ENCODE measurements at places on chromosomes 5 and 9.

DNA sequence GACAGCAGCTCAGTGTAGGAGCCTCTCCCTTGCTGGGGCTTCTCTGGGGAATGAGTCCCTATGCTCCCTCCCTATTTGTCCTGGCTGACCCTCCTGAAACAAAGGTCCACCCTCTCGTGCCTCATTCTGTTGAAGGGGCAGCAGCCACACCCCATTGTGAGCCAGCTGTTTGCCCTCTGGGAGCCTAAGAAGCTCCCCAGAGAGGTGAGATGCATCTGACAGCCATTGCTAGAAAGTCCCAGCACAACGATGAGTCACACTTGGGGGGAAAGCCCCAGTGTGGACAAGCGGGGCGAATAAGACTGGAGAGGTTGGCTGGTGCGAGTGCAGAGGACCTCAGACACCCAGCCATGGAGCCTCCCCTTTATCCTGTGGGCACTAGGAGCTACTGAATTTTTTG lies 101.4 kb downstream of the PPARGC1B start:
- DNase-seq, result peak; percentile 43

- no peak for DNase-seq
These were observed 37.9 kb upstream of the DPYSL3 start for GRCh38 chr5:147547730-147548129.

GRCh38 chr5:31962351-31962751 lies 211.8 kb downstream of the GOLPH3 start:
- no peak for DNase-seq

DNA sequence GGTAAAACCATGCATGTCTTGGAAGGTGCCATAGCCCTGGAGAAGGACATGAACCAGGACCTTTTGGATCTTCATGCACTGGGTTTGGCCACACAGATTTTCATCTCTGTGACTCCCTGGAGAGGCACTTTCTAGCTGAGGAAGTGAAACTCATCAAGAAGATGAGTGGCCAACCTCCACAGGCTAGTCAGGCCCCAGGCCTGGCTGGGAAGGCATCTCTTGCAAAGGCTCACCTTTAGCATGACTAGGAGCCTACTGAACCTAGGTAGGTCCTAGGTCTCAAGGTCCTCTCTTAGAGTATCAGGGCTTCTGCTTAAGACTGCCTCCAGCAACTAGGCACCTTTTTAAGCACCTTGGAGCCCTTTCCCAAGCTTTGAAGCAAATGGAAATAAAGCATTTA lies 1448.7 kb upstream of the ACO1 start:
- DNase-seq, result no peak

DNA sequence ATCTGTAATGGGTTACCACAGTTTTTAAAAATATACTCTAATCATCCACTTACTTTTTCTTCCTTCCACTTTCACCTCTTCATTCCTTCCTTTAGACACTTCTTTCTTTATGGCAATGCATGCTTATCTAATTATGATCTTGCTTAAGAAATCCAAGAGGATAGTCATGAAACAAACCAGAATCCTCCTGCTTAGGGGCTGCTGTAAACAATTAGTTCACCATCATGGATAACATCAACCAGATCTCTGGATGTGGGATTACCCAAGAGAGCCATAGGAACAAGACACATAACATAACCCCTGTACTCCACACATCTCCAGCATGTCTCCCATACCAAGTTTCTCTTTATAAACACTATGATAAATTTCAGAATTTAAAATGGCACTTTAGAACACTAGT lies 713.4 kb upstream of the PTPRD start:
- no peak for DNase-seq

DNA sequence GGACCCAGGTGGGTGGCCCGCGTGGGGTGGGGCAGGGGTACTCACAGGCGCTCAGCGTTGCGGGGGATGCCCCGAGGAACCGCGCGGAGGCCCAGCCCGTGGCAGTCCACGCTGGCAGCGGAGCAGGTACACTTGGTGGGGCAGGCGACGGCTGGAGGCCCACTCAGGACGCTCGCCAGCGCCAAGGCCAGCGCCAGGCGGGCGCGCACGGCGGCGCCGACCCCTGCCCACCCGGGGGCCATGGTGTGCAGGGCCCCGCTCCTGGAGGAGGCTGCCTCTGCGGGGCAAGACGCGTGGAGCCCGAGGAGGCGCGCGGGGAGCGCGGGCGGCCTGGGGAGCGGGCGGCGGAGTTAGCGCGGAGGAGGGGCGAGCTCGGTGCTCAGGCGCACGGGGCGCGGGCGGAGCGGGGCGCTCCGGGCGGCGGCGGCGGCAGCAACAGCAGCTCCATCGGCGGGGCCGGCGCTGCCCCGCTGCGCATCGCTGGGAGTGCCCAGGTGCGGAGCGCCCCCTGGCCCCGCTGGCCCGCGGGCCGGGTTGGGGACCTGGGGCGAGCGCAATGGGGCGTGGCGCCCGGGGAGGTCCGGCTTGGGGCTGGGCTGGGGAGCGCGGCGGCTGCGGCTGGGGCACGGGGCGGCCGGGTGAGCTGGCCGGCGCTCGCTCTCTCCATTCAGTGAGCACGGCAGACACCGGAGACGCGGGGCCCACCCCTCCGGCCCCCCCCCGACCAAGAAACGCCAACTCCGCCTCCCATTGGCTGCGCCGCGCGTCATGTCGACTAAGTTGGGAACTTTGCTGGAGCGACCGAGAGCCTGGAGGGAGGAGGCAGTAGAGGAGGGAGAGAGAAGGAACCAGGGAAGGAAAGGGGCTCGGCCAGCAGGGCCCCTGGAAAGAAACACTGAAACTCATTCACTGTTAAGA lies at the start of gene SLIT3:
SLIT3 (minus strand) TSS at position 672 of the 918 bp plus-strand sequence; CDS start at position 242, 430 bp downstream.
- no peak for DNase-seq

GRCh38 chr9:16514131-16514530 lies 356.3 kb downstream of the BNC2 start:
- DNase-seq, result no peak

DNA sequence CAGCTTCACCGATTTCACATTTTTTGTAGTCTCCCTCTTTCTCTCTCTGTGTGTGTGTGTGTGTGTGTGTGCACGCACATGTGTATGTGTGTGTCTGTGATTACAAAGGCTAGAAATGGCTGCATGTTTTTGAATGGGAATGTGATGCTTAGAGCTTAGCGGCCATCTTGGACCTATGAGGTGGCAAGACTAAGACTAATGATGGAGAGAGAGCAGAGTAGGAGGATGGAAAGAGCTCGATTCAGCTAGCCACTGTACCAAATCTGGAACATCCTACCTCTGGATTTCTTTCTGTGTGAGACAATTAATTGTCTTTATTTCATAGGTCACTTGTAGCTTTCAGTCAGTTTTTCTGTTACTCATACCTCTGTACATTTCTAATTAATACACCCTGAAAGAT lies 205.1 kb downstream of the PCSK1 start:
- DNase-seq, result no peak

- no peak for DNase-seq
These were observed 179.6 kb upstream of the PUM3 start for GRCh38 chr9:3023449-3023848.

DNA sequence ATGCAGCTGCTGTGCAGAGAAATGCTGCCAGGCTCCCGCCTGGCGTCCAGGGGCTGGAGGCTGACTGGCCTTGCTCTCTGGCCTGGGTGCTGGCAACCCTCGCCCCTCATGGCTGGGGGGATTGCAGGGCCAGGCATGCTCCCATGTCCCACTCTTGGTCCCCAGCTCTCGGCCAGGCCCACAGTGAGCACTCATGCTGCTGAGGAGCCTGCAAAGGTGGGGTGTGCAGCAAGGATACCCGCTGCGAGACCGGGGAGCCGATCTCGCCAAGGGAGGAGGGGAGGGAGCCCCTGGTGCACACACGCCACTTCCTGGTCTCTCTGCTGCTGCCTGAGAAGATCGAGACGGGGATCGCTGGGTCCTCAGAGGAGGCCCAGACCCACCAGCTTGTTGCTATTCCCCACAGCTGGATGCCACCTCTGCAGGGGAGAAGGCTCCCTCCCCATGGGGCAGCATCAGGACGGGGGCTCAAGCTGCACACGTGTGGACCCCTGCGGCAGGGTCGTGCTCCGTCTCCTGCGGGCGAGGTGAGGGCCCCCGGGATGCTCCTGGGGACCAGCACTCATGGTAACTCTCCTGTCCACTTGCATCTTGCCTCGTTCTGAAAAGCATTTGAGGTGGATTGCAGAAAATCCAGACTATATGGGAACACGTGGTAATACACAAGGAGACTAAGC lies 14.3 kb upstream of the CACFD1 start:
- no peak for DNase-seq

- no peak for DNase-seq
These were observed 350.8 kb downstream of the EFNA5 start for GRCh38 chr5:107319901-107320300.

GRCh38 chr5:76952795-76953536 lies at the start of gene CRHBP:
CRHBP (plus strand) TSS chr5:76953045; CDS start chr5:76953135, 90 bp downstream.
- DNase-seq, result no peak

DNA sequence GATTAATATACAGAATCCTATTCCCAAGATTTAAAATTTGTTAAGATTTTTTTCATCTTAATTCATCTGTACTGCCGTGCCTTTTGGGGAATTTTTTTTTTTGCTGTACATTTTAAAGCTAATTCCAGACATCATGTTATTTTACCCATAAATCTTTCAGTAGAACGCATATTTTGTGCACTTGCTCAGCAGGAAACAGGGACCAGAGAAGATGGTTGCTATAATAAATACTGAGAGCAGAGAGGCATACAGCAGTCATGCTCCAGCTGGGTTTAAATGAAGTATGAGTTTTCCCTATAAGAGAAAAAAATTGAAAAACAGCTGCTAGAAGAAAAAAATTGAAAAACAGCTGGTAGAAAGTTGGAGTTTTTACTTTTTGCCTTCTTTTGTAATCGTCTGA lies 196.9 kb upstream of the PUM3 start:
- DNase-seq, result no peak

DNA sequence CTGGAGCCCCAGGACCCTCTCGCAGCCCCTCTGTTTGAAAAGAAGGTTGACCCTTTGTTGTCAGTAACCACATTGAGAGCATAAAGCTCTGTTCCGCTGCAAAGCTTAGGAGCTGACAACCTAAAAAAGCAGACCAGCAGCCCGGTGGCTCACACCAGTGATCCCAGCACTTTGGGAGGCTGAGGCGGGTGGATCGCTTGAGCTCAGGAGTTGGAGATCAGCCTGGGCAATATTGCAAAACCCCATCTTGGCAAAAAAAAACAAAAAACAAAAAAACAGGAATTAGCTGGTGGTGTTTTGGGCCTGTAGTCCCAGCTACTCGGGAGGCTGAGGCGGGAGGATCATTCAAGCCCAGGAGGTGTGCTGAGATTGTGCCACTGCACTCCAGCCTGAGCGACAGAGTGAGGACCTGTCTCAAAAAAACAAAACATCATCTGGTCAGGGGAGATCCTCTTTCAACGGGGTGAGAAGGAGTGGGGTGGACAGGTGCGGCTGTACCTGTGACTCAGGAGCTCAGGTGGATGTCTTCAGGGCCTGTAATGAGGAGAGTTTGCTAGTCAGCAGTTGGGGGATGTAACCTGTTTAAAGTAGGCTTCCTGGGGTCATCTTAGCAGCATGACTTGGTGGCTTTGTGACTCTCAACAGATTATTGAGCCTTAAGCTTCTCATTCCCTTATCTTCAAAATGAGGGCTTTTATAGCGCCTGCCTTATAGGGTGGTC lies 694 bp upstream of the REEP2 start:
- DNase-seq, result no peak

GRCh38 chr9:116643691-116644090 lies 43.4 kb upstream of the TRIM32 start:
- no peak for DNase-seq

- no peak for DNase-seq
These were observed 228.1 kb downstream of the DRD1 start for GRCh38 chr5:175215906-175216305.

GRCh38 chr5:3394891-3395599 lies 200.6 kb upstream of the IRX1 start:
- DNase-seq, result no peak
